NCI-H2107 (cell line): ENCODE measurements at places on chromosomes 5 and 9.

DNA sequence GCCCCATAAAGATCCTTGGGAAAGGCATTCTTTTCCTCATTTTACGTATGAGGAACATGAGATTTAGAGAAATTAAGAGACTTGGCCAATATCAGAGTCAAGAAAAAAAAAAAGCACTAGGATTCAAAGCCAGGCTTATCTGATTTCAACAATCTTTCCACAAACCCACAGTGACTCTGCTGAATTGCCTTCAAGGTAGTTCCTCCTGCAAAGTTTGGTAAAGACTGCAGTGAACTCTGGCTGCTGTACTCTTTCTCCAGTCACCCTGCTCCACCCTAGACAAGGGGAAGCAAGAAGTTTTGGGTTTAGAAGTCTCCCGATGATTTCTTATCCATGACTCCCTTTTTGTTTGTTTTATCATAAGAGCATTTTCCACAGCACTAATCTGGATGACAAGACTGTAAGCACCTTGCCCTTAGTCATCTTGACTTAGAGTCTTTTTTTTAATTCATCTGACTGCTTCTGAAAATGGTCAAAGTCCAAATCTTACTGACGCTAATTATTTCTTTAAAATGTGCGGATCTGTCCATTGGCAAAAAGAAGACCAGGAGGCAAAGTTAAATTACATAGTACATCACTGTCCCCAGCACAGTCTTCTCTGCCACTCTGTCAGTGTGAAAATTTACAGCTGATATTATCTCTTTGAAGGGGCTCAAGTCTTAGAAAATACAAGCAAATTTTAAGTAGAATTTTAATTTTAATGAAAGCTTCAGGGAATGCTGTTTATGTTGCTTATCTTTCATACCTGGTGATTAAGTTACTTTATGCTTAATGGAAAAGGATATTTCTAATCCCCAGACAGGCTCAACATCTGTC is 180.1 kb downstream of the TTLL11 start:
- no peak for DNase-seq

- no peak for DNase-seq
Observed at GRCh38 chr5:109239456-109239855, 170.3 kb downstream of the PJA2 start.

DNA sequence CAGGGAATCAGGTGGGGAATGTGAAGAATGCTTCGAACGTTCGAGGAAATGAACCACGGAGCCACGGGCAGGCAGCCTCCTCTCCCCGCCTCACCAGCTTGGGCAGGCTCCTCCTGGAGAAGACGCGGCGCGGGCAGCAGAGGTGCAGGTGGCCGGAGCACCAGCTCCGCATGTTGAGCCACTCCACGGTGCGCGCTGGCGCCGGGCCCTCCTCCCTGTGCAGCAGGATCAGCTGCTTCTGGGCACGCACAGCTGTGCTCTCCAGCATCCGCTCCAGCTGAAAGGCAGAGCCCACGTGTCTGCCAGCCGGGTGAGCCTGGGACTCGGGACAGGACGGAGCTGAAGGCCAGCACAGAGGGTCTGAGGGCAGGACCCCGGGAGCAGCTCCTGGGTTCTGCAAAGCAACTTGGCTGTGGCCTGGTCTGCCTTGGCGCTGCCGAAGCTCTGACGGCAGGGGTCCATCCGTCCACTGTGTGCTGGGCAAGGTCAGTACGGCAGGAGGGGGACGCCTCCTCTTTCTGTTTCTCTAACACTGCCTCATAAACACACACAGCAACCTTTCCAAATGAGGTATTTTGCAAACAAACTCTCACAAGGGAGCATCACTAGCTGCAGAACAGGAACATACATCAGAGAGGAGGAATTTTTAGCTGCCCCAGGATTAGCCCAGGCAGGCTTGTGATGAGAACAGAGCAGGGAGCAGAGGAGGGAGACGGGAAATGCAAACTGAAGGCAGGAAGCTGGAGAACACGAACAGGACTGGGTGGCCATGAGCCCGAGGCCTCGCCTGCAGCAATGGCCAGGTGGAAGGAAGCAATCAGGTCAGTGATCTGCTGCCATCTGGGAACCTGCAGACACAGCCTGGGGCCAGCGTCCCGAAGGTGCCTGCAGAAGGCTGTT is 20.1 kb upstream of the NSMF start:
- DNase-seq: no peak

GRCh38 chr5:133423618-133424282 is 188.6 kb downstream of the FSTL4 start:
- no peak for DNase-seq
